NCI-H1105 treated with DMSO at 0.1 percent for 48 hours (cell line): ENCODE measurements at places on chromosomes 12 and 14.

GRCh38 chr12:80273144-80273543 is 170.9 kb upstream of the PTPRQ start:
- DNase-seq: no peak

- DNase-seq: no peak
These were observed 42.2 kb upstream of the FBXO33 start for GRCh38 chr14:39474416-39474911.

GRCh38 chr12:5643266-5643665 is 211.4 kb downstream of the NTF3 start:
- no peak for DNase-seq

DNA sequence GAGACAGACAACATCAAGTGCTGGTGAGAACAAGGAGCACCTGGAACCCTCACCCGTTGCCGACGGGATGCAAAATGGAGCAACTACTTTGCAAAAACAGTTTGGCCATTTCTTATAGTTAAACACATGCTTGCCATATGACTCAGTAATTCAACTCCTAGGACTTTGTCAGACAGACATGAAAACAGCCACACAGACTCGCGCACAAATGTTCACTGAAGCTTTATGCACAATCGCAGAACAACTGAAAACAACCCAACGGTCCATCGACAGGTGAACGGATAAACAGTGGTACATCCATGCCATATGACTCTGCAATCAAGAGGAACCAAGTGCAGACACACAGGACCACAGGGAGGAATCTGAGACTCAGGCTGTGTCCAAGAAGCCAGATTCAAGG is 30.8 kb downstream of the NCOR2 start:
- no peak for DNase-seq

- DNase-seq: peak; percentile 43
These were observed 196.6 kb downstream of the SLC25A21 start for GRCh38 chr14:36975834-36976233.
